Cardiac atrium fibroblast (primary cell): ENCODE measurements at places on chromosomes 1 and 21. TPM values are rescaled to one million over a fixed set of nuclear protein-coding genes. Genes with fewer than 3 reads are reported as not detected.

Gene LAD1
- total RNA-seq, result not detected in 2 replicates

Gene SIM2
- total RNA-seq, result not detected in 2 replicates

Gene ADAM30
- not detected in 2 replicates for total RNA-seq

Gene LINGO4
- total RNA-seq, result not detected in 2 replicates

Gene SELENBP1
- 65.3 and 69.2 TPM in 2 replicates for total RNA-seq

Gene MTHFR
- total RNA-seq, result 16.5 and 18.2 TPM in 2 replicates

Gene FOXO6
- 0.18 and 0.81 TPM in 2 replicates for total RNA-seq

Gene GBP1
- total RNA-seq, result 14.6 and 19.7 TPM in 2 replicates

Gene HEATR1
- 18.4 and 18.8 TPM in 2 replicates for total RNA-seq

Gene WNT4
- total RNA-seq, result not detected in 2 replicates

Gene IQCC
- 1.3 and 1.6 TPM in 2 replicates for total RNA-seq

Gene BNIPL
- 0.49 TPM in 1 of 2 replicates, not detected in the other for total RNA-seq

Gene LCE1F
- not detected in 2 replicates for total RNA-seq

Gene TTC39A
- total RNA-seq, result not detected in 2 replicates

Gene FYB2
- not detected in 2 replicates for total RNA-seq

Gene SPATA46
- total RNA-seq, result not detected in 2 replicates

Gene DIO1
- not detected in 2 replicates for total RNA-seq

Gene ATAD3C
- total RNA-seq, result not detected in 2 replicates

Gene SLC1A7
- 0.97 TPM in 1 of 2 replicates, not detected in the other for total RNA-seq

Gene GOLPH3L
- total RNA-seq, result 12.8 and 33.4 TPM in 2 replicates

Gene AXDND1
- not detected in 2 replicates for total RNA-seq

Gene ADAMTS4
- 6.5 and 12.2 TPM in 2 replicates for total RNA-seq

Gene TESK2
- total RNA-seq, result 1.8 and 2.8 TPM in 2 replicates

Gene VCAM1
- 0.18 and 6.0 TPM in 2 replicates for total RNA-seq

Gene AK2
- total RNA-seq, result 146 and 152 TPM in 2 replicates

Gene RPTN
- total RNA-seq, result not detected in 2 replicates

Gene HMGCS2
- not detected in 2 replicates for total RNA-seq

Gene SELENON
- 46.3 and 51.6 TPM in 2 replicates for total RNA-seq

Gene OR10T2
- total RNA-seq, result not detected in 2 replicates

Gene GSTM5
- 0.49 TPM in 1 of 2 replicates, not detected in the other for total RNA-seq

Gene HRNR
- not detected in 2 replicates for total RNA-seq

Gene ASPM
- 6.1 and 8.1 TPM in 2 replicates for total RNA-seq

Gene C1orf167
- 3.6 TPM in 1 of 2 replicates, not detected in the other for total RNA-seq

Gene SYNC
- total RNA-seq, result 31.2 and 45.2 TPM in 2 replicates

Gene AMPD1
- not detected in 2 replicates for total RNA-seq

Gene GJA8
- total RNA-seq, result not detected in 2 replicates

Gene SGIP1
- 0.81 and 3.2 TPM in 2 replicates for total RNA-seq

Gene NBPF10
- total RNA-seq, result 1.9 and 2.5 TPM in 2 replicates

Gene INKA2
- total RNA-seq, result 28.8 and 32.1 TPM in 2 replicates

Gene AGPAT3
- total RNA-seq, result 28.3 and 34.8 TPM in 2 replicates

Gene IL19
- total RNA-seq, result not detected in 2 replicates

Gene KRTAP15-1
- total RNA-seq, result not detected in 2 replicates

Gene TSPEAR
- not detected in 2 replicates for total RNA-seq

Gene CD58
- total RNA-seq, result 9.0 and 24.1 TPM in 2 replicates

Gene TNNT2
- total RNA-seq, result not detected in 2 replicates

Gene FCGR1A
- not detected in 2 replicates for total RNA-seq

Gene SLC19A2
- 13.1 and 13.7 TPM in 2 replicates for total RNA-seq

Gene SLC44A5
- 0.18 TPM in 1 of 2 replicates, not detected in the other for total RNA-seq

Gene GTF2B
- total RNA-seq, result 30.5 and 34.1 TPM in 2 replicates

Gene NR5A2
- total RNA-seq, result 0.32 TPM in 1 of 2 replicates, not detected in the other

Gene PRKAA2
- under 0.01 and 0.16 TPM in 2 replicates for total RNA-seq

Gene KCNA3
- not detected in 2 replicates for total RNA-seq

Gene DNAH14
- total RNA-seq, result 2.7 TPM in 1 of 2 replicates, not detected in the other

Gene PWP2
- 7.0 and 7.8 TPM in 2 replicates for total RNA-seq

Gene CD1B
- not detected in 2 replicates for total RNA-seq
